ENCODE measurements at places on chromosomes 11 and 22. TPM values are rescaled to one million over a fixed set of nuclear protein-coding genes. Genes with fewer than 3 reads are reported as not detected.

Gene THRSP
- total RNA-seq: 0.48 TPM

Gene MRGPRE
- total RNA-seq: not detected

Gene PKNOX2
- total RNA-seq: 6.5 TPM

Gene PRPF19
- 31.2 TPM for total RNA-seq

Gene APOL4
- total RNA-seq: 33.9 TPM

Gene F2
- not detected for total RNA-seq

Gene DENND6B
- 4.1 TPM for total RNA-seq

Gene MFRP
- not detected for total RNA-seq

Gene RHOD
- 3.9 TPM for total RNA-seq
